Posterior cingulate gyrus (tissue), 11 donors: ENCODE measurements at places on chromosomes 6 and 20.
A peak's percentile ranks its signal among the peaks of the same experiment; 100 is the strongest.

- DNase-seq = no peak
Measured at GRCh38 chr6:137896647-137897046, 29.6 kb downstream of the TNFAIP3 start.

DNA sequence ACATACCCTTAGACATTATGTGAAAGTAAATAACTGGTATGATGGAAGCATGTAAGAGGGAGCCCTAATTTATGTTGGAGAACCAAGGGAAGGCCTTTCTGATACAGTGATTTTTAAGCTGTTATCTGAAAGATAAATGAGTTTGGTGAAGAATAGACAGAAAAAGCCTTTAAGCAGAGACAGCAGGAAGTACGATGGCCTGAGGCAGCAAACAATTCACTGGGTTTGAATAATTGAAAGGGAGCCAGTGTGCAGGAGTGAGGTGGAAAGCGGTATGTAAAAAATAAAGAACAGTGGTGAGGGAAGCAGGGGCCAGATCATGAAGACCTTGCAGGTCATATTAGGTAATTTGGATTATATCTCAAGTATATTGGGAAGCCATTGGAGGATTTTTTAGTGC, 4.1 kb upstream of the RAB23 start:
- DNase-seq = no peak

GRCh38 chr6:137866200-137866913, 702 bp upstream of the TNFAIP3 start:
- peak; percentile 19 for DNase-seq

DNA sequence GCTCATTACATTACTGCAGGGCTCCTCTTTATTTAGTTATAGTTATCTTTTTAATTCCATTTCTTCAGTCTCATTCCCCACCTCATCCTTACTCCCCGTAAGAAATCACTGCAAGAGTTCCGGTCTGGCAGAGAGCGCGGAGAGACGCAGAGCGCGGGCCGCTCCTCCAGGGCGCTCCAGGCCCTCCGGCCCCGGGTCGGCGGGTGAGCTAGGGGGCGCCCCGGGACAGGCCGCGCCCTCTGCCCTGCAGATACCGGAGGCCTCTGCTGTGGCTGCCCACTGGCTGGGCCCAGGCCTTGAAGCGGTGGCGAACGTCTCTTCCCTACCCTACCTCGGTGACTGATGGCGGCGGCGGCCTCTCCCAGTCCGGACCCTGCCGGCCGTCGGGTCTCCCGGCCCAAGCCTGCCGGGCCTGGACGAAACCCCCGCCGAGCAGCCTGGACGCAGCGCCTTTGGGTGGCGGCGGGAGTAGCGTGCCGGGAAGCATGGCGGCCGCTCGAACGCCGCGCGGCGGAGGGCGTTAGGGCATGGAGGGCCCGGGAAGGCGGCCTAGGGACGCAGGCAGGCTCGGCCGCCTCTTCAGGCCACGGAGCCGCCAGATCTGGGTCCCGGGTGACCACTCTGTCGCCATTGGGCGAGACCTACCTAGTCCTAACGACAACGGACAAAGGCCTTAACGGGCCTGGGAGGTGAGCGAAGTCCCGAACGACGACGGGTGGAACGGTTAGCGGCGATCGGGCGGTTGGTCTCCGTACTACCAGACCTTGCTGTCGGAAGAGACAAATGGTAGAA, 16.4 kb upstream of the HMGN4 start:
- DNase-seq = peak; percentile 86

DNA sequence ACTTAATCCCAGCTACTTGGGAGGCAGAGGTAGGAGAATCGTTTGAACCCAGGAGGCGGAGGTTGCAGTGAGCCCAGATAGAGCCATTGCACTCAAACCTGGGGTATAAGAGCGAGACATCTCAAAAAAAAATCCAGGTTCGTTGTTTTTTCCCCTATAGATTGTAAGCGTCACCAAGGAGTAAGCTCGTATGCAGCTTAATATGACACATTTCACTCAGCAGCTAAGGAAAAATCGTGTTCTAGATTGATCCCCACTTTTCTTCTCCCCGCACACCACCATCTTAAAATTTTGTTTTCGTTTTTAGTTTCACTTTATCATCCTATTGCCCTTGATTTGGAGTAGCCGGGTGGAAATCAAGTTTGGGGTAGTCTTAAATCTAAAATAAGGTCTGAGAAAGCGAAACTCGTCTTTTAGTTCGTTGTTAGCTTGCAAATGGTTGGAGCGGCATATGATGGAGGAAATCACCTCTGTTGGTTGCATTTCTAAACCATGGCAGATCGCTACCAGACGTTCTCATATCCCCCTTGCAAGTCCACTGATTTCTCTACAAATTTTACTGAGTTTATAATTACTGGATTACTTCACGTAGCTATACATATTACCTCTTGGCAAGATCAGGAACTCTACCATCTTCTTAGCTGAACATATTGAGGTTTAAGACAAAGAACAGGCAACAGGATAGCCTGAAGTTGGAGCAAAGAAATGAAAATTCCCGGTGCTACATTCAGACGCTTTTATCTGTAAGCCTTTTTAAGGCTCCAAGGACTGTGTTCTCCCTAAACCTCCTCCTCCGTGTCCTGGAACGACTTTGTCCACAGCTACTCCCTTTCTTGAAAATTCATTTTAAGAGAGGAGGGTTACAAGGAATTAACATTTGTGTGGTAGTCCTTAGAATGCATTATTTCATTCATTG, 91.1 kb upstream of the BTN3A2 start:
- DNase-seq = no peak
